ENCODE measurements at places on chromosomes 4 and X.

GRCh38 chr4:40575846-40576245 is 53.8 kb downstream of the RBM47 start:
- no peak for DNase-seq

GRCh38 chr4:172601195-172601594 is 567.4 kb upstream of the GALNT7 start:
- DNase-seq, result no peak

DNA sequence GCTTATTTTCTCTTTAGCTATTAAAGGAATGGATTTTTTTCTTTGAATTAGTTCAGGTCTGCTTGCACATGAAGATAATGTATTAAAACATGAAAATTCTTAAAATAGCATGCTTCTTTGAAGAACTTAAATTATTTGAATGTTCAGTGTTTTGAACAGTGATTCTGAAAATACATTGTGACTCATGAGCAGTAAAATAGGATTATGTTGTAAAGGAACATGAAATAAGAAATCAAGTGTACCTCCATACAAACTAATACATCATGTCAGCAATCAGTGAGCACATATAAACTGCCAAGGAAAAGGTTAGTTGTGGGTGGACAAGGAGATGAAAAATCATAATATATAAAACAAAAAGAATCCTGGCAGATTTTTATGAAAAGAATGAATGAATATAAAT is 66.1 kb downstream of the SNX25 start:
- DNase-seq, result no peak

- DNase-seq, result no peak
These were observed 3.6 kb upstream of the FHL1 start for GRCh38 chrX:136143711-136144110.

- no peak for DNase-seq
These were observed 231.2 kb upstream of the HAND2 start for GRCh38 chr4:173761236-173761635.

GRCh38 chr4:86286726-86287125 is 73.1 kb downstream of the MAPK10 start:
- no peak for DNase-seq

DNA sequence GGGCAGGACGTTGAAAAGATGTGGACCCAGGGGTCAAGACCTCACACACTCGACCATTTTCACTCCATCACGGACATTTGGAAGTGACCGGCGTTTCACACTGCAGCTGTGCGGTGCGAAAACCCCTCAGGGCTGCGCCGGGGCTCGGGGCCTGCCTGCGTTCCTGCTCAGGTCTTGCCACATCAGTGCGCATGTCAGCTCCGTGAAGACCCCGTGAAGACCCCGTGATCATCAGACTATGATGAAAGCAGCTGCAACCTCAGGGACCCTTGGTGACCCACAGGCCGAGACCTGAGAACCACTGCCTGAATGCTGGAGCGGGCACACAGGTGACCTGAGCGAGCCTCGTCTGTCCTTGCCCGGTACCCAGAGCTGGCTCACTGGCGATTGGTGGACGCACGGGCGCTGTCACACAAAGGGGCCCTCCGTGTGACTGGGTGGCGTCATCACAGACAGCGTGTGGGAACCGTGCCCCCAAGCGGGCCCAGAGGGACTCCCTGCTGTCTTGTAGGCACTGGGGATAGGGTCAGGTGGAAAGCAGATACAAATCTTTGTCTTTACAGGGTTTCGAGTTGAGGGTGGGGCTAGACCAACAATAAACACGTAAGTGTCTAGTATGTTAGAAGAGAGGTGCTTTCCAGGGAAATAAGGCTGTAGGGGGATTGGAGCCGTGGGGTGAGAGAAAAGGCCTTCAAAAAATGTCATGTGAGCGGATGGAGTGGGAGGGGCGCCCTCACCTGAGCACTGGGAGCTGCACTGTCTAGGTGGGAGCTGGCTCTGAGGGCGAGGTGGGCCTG is 12.7 kb downstream of the MSANTD1 start:
- DNase-seq, result peak; percentile 68

GRCh38 chr4:56739066-56739777 is 58.1 kb upstream of the HOPX start:
- DNase-seq, result no peak

DNA sequence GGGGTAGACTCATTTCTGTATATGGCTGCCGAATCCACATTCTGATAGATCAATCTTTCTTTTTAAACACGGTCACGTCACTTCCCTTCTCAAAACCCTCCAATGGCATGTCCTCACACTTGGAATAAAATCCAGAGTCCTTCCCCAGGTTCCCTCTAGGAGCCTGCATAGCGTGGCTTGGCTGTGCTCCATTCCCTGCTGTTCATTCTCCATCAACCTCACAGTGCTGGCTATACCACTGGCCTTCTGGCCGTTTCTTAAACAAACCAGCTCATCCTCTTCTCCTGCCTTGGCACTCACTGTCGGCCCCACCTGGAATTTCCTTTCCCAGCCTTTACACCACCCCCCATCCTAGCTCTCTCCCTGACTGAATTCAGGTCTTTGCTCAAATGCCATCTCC is 77.1 kb downstream of the RBM47 start:
- no peak for DNase-seq

- DNase-seq, result no peak
These were observed 335.8 kb upstream of the F9 start for GRCh38 chrX:139194571-139195280.

DNA sequence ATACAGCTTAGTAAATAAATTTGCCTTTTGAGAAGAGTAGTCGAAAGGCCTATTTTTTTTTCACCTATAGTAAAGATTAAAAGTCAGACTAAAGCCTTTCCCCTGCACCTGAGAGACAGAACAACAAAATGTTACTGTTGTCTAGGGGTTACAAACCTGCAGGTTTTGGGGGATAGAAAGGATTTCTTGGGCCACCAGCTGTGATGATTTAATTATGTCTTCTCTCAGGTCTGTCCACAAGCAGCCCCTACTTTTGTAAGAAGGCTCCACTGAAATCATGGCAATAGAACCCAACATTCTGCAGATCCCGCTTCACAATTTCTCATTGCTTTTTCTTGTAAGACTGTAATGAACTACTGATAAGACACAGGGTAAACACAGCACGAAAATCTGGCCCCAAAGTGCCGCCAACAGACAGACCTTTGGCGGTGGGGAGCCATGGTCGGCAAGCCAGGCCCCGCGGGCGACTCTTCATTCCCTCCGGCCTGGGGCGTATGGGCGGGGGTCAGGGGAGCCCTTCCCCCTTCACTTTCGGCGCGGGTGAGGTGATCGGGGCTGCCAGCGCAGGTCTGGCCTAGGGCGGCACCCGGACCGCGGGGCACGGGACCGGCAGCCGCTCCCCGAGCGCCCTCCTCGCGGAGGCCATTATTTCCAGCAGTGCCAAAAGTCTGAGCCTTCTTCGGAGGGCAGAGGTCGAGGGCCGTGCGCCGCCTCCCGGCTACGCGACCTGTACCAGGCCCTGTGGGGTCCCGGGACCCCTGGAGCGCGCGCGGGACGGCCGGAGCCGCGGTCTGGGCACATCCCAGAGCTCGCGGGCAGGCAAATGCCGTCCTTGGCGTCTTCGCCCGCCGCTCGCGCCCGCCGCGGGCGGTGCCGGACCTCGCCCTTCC is 812 bp upstream of the KDM6A start:
- DNase-seq, result peak; percentile 83

GRCh38 chr4:90281541-90282355 is 154.6 kb downstream of the CCSER1 start:
- DNase-seq, result no peak

GRCh38 chrX:71225009-71225408 is 2.0 kb downstream of the GJB1 start:
- DNase-seq, result no peak

GRCh38 chr4:118962540-118962939 is 73.9 kb downstream of the SYNPO2 start:
- DNase-seq, result no peak

GRCh38 chr4:177483271-177483670 is 41.0 kb upstream of the AGA start:
- DNase-seq, result no peak

GRCh38 chrX:53283099-53283498 is 1.7 kb upstream of the IQSEC2 start:
- DNase-seq, result no peak

GRCh38 chr4:1870328-1870577 is 940 bp upstream of the NSD2 start:
- DNase-seq, result peak; percentile 91

- DNase-seq, result no peak
These were observed 233.8 kb upstream of the UGT8 start for GRCh38 chr4:114364857-114365256.

GRCh38 chr4:31175242-31175910 is 455.2 kb downstream of the PCDH7 start:
- no peak for DNase-seq

DNA sequence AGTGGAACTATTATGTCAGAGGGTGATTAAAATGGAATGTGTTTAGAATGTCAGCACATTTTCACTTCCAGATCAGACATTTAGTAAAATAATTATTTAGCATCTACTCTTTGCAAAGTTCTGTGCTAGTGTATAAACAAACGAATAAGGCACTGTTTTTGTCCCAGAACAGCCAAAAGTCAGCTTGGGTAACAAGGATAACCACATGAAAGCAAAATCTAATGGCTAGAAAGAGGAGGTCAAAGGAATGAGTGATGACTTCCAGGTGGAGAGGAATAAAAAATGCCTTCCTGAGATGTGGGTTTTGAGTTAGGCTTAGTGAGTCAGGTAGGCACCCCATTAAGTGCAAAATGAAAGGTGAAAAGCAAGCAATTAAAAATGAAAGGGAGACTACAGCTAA is 112.6 kb downstream of the ATP10D start:
- no peak for DNase-seq

DNA sequence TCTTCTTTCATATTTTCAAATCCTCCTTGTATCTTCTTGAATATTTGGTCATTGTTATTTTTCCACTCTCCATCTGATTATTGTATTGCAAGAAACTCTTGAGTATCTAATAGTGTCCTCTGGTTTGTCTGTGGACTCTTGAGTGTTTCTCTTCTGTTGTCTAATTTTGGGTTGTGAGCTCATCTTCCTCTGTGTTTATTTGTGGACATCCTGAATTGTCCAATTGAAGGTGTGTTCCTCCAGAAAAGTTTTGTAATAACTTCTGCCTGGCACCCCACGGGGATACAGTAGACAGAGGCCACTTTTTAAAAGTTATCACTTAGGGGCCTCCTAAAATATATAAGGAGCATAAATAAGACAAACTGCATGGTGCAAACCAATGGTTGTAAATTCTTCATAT is 3.1 kb upstream of the CC2D2A start:
- DNase-seq, result no peak

- no peak for DNase-seq
These were observed 34.5 kb downstream of the SPINK2 start for GRCh38 chr4:56786955-56787354.

- DNase-seq, result no peak
These were observed 53.8 kb upstream of the INTU start for GRCh38 chr4:127578967-127579366.

DNA sequence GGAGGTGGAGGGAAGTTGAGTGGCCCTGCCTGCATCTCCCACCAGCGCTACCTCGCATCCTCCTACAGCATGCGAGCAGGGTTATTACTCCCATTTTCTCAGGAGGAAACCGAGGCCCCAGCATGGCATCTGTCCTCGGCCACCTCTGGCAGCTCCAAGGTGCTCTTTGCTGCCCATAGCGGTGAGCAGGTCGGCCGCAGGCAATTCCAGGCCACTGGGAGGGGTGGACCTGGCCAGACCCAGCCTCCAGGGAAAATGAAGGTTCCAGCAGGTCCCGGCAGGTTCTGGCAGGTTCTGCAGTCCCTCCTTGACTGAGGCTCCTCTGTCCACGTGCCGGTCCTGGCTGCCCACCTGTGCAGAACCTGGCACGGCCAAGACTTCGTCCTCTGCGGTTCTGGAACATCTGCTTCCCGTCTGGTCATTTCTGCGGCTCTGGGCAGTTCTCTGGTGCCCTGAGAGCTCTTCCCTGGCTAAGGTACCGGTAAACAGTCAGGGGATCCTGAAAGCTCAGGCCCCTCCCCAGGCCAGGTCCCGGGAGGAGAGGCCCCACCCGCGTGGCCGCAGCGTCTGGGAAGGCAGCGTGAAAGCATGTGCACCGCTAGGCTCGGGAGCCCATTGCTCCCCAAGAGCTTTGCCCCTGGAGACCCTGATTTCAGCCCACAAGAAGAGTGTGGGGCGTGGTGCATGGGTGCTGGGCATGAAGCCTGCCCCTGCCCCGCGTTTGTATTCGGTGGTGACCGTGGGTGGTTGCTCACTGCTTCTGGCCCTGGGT is 112.0 kb upstream of the ADRA2C start:
- DNase-seq, result no peak

DNA sequence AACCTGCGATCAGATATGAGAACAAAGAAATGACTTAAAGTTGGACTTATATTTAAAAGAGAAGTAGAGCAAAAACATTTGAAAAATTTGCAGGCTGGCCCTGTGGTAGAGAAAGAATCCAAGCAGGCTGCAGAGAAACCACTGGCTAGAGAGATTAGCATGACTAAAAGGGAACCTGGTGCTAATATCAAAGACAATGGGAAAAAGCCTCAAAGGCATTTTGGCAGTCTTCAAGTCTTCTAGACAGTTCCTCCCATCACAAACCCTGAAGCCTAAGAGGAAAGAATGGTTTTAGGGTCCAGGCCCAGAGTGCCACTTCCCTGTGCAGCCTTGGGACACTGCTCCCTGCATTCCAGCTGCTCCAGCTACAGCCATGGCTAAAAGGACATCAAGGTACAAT is 33.4 kb downstream of the KCTD8 start:
- DNase-seq, result no peak

- no peak for DNase-seq
These were observed 14.8 kb downstream of the DOK7 start for GRCh38 chr4:3477750-3478430.

- no peak for DNase-seq
These were observed 53.0 kb downstream of the MSN start for GRCh38 chrX:65720381-65720964.

DNA sequence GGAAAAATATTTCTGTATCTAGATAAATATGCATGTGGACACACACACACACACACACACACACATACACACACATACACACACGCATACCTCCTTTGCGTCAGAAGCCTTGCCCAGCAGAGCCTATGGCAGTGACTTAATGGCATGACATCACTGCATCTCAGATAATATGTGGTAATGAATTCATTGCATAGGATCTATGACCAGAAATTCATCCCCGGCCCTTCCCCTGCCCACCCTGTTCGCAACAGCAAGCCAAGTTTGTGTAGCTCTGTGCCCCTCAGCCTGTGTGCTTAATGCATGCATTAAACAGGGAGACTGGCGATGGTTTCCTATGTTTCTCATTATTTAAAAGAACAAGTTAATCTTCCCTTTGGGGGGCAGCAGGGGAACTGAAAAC is 120.7 kb downstream of the NKX6-1 start:
- DNase-seq, result no peak

DNA sequence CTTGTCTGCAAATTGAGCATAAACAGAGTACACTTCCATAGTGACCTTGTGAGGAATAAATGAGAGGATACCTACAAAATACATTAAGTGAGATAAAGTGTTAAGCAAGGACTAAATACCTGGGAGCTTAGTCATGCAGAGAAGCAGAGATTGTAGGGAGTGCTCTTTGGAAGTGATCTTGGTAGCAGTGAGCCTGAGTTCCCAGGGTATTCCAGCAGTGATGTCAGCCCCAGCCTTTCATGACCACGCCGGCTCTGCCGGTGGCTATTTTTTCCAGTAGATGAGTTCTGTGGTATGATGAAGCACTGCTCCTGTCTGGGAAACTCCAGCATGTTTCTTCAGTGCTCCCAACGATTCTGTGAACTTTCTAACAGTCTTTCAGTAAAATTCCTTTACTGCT is 391.5 kb upstream of the IGFBP7 start:
- no peak for DNase-seq

All from coronary artery (tissue), 2 donors.